Endodermal cell (in vitro differentiated cells): ENCODE measurements at places on chromosomes 2 and 18.
A peak's percentile ranks its signal among the peaks of the same experiment; 100 is the strongest.

GRCh38 chr2:102301867-102302362 is 9.4 kb upstream of the IL1RL1 start:
- DNase-seq = peak; percentile 80

GRCh38 chr2:172919732-172920131 is 155.9 kb upstream of the MAP3K20 start:
- DNase-seq = no peak

- no peak for DNase-seq
Measured at GRCh38 chr2:238820916-238821315, 27.0 kb upstream of the TWIST2 start.

DNA sequence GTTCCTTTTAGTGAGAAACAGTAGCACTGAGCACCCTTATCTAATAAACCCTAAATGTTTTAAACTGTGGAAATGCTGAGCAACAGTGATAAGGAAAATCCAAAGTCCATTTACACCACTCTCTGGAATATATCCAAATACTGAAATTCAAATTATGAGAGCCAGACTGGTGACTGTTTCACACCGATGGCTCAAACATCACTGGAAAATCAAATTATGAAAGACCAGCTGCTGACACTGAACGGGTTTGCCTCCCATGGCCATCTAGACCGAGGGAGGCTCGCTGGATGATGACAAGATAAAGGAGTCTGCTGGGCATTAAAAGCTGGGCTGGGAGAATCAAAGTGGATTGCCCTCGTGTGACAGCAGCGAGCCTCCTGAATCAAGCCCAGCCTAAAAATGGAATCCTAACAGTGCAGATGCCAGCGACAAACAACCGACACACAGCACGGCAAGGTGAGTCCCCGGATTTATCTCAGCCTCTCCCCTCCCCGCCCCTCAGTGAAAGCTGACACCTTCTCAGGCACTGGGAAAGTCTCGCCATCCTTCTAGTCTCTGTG is 30.3 kb downstream of the SERPINE2 start:
- peak; percentile 80 for DNase-seq

DNA sequence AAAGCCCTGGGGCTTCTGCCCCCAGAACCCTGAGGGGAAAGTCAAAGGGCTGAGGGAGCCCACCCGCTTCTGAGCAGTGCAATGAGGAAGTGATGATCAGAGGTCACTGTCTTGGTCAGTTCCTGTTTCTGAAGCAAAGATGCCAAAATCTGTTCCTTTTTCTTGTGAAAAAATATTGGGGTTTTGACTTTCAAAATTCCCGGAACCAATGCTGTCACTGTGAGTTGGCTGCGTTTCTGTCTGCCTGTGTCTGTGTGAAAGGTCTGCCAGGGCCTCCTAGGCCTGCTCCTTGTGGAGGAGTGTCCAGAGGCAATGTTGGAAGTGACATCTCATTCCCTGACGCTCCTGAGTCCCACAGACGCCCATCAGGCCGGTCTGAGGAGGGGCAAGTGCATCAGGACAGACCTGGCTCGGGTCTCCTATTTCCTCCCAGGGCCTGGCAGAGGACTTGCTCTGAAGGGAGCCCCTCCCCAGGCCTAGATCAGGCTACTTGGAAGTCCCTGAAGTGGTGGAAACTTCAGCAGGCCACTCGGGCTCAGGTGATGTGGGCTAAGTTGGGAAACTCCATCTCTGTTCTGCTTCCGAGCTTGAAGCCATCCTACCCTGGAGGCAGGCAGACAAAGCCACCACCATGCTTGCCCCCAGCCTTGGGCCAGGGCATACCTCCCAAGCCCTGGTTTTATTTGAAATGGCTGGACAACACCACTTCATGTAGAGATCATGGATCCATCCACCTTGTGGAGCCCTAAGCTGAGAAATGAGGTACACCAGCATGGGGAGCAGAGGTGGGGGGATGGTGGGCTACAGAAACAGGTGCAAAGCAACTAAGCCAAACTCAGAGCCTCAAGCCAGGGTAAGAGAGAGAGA is 51.0 kb downstream of the PKDCC start:
- DNase-seq = peak; percentile 60

GRCh38 chr2:217945530-217945929 is 57.3 kb downstream of the TNS1 start:
- DNase-seq = no peak

DNA sequence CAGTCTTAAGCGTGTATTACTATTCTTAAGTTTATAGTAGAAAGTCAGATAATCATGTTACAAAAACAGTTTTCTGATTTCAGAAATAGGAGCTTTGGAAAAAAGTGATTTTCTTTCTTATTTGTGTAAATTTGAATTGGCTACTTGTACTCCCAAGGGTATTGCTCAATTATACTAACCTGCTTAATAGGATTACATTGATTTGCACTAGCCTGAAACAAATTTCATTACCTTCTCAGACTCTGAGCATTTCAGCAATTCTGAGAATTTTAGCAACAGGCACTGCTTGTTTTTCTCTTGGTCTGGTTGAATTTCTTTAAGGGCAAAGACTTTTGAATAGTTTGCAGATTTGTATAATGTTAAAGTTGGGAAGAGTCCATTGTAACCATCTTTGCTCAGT is 87.2 kb upstream of the NXPH2 start:
- no peak for DNase-seq

DNA sequence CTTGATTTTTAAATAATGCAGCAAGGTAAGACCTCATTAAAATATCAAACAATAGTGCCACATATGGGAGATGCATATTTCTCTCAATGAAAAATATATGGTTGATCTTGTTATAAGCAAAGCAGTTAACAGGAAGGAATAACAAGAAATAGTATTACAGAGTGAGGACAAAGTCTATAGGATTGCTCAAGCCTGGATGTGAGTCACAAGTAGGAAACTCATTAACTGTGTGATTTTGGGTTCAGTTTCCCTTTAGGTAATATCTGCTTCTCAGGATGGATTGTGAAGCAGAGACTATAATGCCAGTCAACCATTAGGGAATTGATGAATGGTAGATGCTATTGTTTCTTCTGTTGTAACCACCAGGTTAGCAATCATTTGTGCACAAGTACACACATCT is 42.9 kb upstream of the SPHKAP start:
- DNase-seq = no peak

- no peak for DNase-seq
Measured at GRCh38 chr18:40921845-40922629, 1033.0 kb upstream of the PIK3C3 start.

DNA sequence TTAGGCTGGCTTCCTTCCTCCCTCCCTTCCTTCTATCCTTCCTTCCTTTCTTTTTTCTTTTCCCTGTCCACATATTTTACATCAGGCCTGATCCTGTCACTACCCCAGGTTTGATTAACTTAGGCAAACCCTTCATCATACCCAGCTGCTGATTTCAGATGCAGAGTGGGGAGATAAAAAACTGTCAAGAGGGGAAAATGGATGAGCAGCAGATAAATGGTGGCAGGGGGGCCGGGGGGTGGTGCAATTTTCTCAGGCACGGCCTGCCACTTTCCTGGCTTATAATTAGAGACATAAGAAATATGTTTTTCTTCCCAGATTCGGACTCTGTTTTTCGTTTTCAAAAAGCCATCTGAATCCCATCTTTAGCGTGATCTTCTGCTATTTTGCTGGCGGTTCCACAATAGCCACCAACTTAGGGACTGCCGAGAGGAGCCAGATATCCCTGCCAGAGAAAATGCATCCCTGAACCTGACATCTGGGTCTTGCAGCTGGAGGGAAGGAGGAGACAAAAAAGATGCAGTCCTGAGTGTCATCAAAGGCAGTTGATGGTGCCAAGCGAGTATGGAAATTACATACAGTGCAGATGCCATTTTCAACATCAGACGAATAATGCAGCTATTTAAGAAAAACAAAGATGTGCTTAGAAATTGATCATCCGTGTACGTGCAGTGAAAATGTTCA is 49.9 kb downstream of the CXCR4 start:
- no peak for DNase-seq

GRCh38 chr2:119760237-119760955 is 674 bp downstream of the PTPN4 start:
- peak; percentile 83 for DNase-seq

- no peak for DNase-seq
Measured at GRCh38 chr18:62767836-62768557, 52.7 kb downstream of the PHLPP1 start.

DNA sequence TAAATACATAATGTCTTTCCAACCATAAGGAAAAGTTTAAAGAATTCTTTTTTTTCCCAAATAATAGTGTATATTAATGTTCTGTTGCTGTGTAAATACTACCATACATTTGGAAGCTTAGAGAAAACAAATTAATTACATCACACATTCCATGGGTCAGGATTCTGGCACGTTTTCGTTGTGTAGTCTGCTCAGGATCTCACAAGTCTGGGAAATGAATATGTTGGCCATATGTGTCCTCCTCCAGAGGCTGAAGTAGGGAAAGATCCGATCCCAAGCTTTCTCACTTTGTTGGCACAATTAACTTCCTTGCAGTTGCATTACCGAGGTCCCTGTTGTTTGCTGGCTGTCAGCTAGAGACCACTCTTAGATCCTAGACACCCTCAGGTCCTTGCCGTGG is 83.9 kb downstream of the RPRM start:
- DNase-seq = no peak

DNA sequence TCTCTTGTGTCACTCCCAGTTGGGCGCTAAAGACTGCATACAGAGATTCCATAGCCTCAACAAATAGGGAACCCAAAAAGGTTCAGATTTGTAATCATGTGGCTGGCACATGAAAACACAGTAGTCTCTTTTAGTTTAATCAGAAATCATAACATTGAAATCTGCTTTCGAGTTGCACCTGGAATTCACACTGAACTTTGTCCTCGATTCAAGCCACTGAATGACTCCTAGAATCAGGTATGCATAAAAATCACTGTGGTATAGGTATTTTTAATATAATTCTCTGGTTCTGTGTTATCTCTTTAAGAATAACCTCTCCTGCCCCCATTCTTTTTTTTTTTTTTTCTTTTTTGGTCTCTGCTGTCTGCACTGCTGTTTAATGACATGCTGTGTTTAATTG is 150.2 kb downstream of the KCNH7 start:
- no peak for DNase-seq

- DNase-seq = peak; percentile 49
Measured at GRCh38 chr2:1907849-1908533, 163.7 kb upstream of the PXDN start.

- peak; percentile 57 for DNase-seq
Measured at GRCh38 chr18:10736984-10737383, 211.2 kb downstream of the NAPG start.

DNA sequence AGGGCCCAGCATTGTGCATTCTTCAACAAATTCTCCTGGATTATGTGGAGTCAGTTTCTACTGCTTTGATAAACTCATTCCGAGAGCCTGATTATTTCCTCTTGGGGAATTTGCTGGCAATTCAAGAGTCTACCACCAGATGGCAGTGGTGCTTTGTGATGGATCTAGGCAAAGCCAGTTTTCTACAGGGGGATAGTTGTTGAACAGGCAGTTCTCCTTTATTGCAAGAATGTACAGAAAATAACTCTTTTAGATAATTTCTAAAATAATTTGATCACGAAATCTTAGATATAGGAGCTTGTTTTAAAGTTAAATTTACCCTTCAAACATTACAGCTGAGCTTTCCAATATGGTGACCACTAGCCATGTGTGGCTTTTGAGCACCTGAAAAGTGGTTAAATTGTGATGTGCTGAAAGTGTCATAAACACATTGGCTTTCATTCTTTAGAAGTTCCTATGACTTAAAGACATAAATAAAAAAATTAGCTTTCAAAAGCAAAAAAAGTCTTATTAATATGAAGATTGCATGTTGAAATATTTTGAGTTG is 66.7 kb upstream of the HAAO start:
- peak; percentile 92 for DNase-seq

DNA sequence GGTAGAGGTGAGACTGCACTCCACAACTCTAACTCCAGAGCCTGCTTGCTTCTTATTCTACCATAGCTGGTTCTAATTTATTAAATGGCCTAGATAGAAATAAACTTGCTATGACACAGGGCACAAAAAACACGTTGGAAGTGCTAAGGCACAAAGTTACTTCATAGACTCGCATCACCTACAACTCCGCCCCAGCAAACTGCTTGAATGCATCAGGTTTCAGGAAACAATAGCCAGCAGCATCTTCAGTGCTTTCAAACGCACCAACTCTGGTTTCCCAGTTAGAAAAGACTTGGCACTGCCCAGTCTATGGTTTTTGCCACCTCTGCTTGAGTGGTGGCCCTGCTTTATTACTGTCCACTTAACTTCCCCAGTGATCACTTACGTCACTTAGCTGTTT is 142.6 kb downstream of the RIF1 start:
- DNase-seq = no peak

DNA sequence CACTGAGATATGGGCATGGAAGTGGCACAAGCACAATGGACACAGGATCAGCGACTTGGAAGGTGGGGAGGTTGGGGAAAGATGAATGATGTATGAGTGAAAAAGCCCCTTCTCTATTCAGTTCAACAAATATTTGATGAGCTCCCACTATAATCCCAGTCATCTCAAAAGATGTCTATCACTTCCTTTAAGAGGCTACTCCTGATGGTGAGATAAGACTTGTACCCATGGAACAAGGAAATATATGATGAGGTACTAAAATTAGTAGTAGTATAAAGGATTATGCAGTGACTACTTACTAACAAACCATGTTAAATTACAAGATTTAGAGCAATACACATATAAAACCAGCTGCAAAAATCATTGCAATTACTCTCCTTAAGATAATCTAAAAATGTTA is 107.8 kb upstream of the COL5A2 start:
- no peak for DNase-seq
